ENCODE measurements at places on chromosomes 7 and 10.

DNA sequence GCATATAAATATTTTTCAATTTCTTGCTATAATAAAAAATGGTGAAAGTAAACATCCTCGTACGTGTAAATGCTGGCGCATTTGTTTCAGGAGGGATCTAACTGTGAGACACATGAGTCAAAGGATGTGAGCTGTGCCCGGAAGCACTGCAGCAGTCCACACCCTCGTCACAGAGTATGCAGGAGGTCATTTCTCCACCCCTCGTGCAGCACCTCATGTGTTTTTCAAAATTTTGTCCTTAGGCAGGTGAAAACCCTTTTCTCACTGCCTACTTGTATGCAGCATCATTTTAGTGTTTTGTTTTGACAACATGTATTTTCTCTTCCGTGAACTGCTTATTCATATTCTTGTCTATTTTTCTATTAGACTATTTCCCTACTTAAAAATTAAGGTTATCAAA, 162.7 kb downstream of the AVL9 start:
- peak; percentile 49 for ATAC-seq

GRCh38 chr10:80161321-80162083, 29.0 kb downstream of the PLAC9 start:
- no peak for ATAC-seq

GRCh38 chr10:91551856-91552255, 81.0 kb downstream of the PPP1R3C start:
- peak; percentile 31 for ATAC-seq

DNA sequence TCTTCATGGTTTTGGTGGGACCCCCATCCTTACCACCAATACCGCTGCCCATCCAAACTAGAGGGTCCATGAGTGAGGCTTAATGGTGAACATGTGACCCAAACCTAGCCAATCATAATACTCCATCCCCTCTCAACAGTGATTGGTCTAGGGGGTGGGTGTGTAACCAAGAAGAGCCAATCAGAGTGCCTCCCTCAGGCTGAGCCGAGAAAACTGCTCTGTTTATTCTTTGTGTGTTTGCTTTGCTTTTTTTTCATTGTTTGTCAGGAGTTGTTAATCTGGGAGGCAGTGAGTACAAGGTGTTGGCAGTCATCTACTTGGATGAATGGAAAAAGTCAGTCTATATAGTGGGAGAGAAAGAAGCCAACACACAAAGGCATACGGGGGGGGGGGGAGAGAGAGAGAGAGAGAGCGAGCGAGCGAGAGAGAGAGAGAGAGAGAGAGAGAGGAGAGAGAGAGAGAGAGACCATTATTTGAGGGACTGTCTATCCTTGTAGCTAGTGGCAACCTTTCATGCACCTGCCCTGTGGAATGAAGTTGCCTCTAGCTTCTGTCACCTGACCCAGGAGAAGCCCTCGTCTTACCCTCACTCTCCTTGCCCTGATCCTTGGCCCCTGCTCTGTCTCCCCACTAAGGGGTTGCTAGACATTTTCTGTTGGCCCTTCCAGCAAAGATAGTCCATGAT, 441.7 kb downstream of the TYW1 start:
- no peak for ATAC-seq

- no peak for ATAC-seq
Measured at GRCh38 chr7:106620676-106621075, 40.3 kb downstream of the CCDC71L start.

DNA sequence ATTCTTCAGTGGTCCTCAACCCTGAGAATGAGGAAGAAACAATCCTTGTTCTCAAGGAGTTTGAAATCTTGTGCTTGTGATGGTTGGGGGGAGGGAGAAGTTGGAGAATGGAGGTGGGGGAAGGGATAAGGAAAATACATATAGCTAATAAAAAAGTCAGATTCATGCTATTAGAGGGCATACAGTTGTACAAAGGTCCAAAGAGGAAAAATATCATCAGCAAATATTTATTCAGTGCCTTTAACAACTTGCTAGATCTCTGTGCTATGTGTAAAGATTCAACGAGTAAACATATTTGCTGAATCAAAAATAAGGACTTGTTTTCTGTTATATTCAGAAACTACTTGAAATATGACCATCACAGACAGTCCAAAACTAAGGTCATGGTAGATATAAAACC, 114.4 kb downstream of the HIBADH start:
- no peak for ATAC-seq

DNA sequence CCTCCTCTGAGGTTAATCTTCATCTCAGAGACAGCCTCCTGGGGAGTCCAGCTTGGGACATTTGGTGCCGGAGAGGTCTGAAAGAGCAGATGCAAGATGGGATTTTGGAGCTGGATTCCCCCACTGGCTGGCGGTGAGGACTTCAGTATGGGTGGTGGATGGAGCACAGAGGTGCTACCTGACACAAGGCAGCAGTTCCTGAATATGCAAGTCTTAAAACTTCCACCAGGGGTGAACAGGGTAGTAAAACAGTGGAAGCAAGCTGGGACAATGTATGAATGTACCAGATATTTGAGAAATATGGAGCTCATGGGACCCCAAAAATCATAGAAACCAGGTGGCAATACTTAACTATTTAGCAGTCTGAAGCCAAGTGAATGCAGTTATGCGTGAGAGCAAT, 4.8 kb upstream of the TAF3 start:
- no peak for ATAC-seq

- no peak for ATAC-seq
Measured at GRCh38 chr10:128566361-128566968, 440.2 kb upstream of the MKI67 start.

- ATAC-seq = no peak
Measured at GRCh38 chr10:109317746-109318366, 605.5 kb downstream of the XPNPEP1 start.

GRCh38 chr7:35792873-35793489, 7.9 kb upstream of the SEPTIN7 start:
- no peak for ATAC-seq

DNA sequence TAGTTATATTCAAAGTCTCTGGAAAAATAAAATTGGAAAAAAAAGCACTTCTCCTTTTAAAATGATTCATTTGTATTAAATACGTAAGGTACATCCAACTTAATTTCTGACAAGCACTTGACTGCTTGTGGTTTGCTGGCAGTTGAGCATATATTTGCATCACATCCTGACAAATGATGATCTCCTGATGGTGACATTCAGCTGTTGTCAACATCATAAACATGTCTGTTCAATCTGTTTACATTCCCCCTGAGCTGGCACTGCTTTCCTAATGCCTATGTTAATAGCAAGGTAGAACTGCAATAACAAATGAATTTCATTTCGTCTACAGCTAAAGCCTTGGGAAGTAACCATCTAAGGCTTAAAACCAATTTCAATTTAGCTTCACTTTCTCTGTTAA, 24.4 kb downstream of the TSPAN12 start:
- ATAC-seq = no peak

DNA sequence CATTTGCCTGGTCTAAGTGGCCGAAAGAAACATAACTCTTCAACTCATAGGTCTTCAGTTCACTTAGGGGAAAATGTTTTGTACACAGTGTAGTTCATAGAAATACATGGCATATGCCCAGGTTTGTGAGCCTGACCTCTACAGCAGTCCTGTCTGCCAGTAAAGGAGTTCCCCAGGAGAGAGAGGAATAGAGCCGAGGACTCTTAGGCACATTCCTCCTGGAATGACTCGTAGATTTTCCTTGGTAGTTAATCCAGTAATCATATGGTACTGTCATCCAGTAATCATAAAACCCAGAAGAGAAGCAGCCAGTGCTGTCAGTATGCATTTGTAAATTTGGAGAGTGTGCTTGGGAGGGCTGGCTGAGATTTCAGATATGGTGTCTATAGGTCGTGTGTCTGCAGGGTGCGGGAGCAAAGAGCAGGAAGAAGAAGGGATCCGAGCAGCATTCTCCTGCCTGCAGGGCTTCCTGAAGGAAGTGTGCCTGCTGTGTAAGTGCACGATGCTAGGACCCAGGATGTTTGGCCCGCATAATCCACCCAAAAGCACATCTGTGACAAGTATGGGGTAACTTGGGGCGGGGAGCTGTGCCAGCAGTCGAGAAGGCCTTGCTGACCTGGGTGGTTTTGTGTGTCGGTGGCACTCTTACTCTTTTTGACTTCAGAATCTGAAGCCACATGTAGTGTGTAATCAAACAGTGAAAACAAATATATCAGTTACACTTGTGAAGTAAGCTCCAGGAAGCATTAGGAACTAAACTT, 13.9 kb downstream of the EIF4H start:
- no peak for ATAC-seq

- ATAC-seq = peak; percentile 78
Measured at GRCh38 chr10:125048094-125048864, 106.4 kb downstream of the ZRANB1 start.

GRCh38 chr7:91609525-91609924, 271.0 kb downstream of the MTERF1 start:
- no peak for ATAC-seq

- ATAC-seq = no peak
Measured at GRCh38 chr10:12194752-12195271, 879 bp downstream of the NUDT5 start.
